ENCODE measurements at places on chromosomes 5 and 9.
A peak's percentile ranks its signal among the peaks of the same experiment; 100 is the strongest.

DNA sequence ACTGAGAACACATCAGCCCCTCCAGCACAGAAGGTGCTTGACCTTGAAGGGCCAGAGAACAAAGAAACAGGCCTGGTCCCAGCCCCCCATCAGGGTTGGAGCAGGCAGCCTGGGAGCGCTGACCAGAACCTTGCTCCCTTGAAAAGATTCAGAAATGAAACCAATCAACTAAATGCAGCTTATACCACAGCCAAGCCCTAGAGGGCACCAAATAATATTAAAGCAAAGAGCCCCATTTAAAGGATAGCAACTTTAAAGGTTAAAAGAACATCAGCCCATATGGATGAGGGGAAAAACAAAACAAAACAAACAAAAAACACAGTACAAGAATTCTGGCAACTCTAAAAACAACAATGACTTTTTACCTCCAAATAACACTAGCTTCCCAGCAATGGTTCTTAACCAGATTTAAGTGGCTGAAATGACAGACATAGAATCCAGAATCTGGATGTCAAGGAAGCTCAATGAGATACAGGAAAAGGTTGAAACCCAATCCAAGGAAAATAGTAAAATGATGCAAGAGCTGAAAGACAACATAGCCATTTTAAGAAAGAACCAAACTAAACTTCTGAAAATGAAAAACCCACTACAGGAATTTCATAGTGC, 471.9 kb downstream of the MTRR start:
- DNase-seq = peak; percentile 20

DNA sequence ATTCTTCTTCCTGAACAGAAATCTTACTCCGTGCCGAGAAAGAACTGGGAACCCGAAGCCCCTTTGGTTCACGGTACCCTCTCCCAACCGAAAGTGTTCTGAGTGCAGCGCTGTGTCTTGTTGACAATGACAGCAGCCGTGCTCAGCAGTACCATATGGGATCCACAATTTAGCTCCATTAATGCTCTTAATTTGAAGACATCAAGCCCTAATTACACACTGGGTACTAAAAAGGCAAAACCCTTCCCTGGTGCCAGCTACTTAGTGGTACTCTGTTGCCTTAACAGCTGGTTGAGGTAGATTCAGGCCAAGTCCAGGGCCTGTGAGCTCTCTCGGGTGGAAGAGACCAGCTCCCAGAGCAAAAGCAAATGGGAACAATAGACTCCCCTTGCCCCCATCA, 24.5 kb downstream of the DDX31 start:
- DNase-seq = no peak

DNA sequence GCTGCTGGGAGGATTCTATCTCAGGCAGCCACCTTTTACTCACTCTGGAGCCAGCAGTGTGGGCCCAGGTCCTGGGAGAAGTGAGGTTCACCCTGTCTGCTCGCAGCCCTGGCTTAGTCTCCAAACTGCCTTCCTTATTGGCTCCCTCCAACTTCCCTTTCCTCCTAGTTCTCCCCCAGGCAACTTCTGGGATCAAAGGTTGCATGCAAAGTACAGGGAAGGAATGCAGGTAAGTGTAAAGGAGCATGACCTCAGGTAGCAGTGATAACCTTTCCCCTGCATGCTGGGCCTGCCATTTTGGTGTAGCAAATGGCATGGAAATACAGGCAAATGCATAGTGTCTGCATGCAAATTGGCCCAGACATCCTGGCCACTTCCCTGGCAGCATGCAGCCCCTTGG, 53.8 kb upstream of the ARAP3 start:
- DNase-seq = no peak

DNA sequence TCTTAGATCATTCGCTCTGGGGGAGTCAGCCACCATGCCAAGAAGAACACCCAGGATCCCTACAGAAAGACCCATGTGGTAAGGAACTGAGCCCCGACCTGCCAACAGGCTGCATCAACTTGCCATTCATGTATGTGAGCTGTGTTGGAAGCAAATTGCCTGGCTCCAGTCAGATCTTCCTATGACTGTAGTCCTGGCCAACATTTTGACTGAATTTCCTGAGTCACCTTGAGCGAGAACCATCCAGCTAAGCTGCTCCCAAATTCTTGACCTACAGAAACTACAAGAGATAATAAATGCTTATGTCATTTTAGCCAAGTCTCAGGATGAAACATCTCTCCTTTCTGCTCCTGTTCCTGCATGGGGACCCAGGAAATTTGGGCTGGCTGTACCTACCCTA, 40.0 kb upstream of the SLC44A1 start:
- no peak for DNase-seq

DNA sequence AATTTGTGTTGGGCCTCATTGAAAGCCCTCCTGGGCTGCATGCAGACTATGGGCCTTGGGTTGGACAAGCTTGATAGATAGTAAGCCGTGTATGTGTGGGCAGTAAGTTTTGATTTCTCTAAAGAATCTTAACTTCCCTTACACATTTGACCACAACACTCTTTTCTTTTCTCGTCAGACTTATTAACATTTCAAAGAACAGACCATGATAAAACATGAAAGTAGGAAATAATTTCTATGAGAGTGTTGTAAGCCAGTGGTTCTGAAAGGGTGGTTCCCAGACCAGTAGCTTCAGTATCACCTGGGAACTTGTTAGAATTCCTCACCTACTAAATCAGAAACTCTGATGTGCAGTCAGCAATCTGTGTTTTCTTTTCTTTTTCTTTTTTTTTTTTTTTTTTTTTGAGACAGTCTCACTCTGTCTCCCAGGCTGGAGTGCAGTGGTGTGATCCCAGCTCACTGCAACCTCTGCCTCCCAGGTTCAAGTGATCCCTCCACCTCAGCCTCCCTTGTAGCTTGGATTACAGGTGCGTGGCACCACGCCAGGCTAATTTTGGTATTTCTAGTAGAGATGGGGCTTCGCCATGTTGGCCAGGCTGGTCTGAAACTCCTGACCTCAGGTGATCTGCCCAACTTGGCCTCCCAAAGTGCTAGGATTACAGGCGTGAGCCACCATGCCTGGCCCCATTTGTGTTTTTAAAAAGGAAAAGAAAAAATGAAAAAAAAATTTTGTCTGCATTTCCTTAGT, 20.0 kb upstream of the GCNT1 start:
- DNase-seq = no peak

GRCh38 chr5:178902849-178903248, 7.1 kb downstream of the ZFP2 start:
- DNase-seq = no peak

GRCh38 chr9:123169926-123170325, 98.5 kb downstream of the STRBP start:
- DNase-seq = no peak

DNA sequence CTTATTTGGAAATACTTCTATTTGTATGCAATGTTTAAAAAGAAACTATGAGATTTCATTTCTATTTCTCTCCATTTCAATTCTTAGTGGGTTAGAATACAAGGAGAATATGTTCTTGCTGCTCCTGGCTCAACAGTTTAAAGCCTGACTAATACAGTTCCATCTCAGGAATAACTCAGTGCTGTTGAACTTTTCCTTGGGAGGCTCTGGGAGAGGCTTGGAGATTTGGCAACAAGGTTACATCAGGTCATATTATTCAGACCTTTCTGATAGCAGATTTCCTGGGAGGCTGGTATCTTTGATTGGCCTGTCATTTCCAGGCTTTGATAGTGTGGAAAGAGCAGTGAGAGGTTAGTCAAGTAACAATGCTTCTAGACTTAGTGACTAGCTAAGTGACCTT, 481.7 kb upstream of the KLF4 start:
- no peak for DNase-seq

- DNase-seq = no peak
Observed at GRCh38 chr5:6790346-6790865, 77.2 kb downstream of the TENT4A start.

DNA sequence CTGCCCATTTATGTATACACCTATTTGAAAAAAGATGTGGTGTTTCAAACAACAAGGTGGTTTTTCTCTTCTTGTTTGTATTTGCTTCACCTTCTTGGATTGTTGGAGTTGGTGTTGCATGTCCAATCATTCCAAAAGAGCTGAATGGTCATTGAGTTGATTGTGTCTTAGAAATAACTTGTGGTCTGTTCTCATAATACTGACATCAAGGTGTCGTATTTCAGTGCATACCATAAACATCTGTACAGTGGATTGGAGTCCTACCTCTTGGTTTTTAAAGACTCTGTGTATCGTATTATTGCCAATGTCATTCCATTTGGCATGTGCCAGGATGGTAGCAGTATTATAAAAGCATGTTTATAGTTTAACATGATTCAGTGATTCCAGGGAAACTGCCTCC, 73.2 kb downstream of the TRIO start:
- DNase-seq = peak; percentile 44

- DNase-seq = peak; percentile 42
Observed at GRCh38 chr5:32278406-32278805, 34.3 kb downstream of the MTMR12 start.

DNA sequence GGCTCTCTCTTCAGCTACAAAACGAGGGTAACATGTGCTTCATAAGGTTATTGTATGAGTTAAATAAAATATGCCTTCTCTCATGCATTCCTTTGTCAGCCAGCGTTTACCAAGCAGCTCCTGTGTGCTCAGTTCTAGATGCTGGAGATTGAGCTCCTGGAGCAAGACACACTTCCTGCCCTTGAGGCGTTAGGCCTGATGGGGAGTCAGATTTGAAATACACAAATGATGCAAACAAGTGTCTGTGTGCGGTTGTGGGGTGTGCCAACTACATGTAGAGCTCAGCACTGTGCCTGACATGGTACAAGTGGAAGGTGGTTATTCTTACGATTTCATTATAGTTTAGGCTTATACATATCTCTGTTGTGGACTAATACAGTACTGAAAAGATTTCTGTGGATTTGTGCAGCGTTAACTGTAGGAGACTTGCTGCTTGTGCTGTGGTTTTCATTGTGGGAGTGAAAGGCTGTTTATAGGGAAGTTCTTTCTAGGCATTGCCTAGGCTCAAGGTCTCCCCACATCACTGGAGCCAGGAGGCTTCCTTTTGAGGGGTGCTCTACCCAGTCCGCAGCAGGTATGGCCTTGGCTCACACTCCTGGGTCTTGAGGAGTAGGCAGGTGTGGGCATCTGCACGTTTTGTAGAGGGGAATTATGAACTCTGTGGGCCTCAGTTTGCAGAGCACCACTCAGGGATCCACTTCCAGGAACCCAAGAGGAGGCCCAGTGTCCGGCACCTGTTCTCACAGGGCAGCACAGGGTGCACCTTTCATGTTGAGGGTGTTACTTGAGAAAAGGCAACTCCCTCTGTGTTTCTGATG, 39.8 kb upstream of the ANGPTL2 start:
- DNase-seq = no peak

GRCh38 chr5:174413567-174414314, 310.6 kb upstream of the MSX2 start:
- DNase-seq = peak; percentile 55

DNA sequence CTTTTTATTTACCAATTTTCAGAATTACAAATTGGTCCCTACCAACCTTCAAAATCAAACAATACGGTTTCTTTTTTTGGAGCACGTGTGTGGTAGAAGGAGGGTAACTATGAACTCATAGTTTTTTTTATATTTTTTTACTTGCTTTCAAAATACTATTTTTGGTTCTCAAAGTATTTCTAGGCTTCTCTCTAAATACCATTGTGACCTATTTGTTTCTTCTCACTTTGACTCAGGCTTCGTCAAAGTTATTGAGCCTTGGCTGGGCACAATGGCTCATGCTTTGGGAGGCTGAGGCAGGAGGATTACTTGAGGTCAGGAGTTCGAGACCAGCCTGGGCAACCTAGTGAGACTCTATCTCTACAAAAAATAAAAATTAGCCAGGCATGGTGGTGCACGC, 11.6 kb upstream of the KIF27 start:
- DNase-seq = no peak

- DNase-seq = peak; percentile 31
Observed at GRCh38 chr5:75048457-75048953, 3.9 kb downstream of the GCNT4 start.

DNA sequence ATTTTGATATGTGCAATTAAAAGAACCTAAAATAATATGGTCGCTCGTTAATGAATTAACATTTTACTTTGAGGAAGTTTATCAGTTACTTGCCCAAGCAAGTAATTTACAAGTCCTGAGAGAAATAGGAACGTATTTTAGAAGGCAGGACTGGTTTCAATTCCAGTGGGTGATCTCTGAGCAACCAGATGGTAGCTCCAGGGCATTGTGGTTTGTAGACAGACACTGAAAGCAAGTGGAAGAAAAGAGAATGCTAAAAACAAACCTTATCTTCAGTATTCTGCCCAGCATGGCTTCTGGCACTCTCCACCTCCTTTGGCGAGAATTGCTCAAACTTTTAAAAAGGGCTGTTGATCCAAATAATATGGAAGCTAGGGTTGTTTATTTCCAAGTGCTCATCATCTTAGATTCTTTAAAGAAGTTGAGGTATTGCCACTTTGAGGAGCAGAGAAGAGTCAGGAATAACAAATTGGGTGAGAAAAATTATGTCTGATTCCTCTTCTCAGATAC, 31.8 kb upstream of the ERAP2 start:
- no peak for DNase-seq

GRCh38 chr9:61669352-61669751, 479.5 kb downstream of the SPATA31A7 start:
- no peak for DNase-seq

GRCh38 chr9:93252116-93252780, 68.3 kb downstream of the WNK2 start:
- no peak for DNase-seq

DNA sequence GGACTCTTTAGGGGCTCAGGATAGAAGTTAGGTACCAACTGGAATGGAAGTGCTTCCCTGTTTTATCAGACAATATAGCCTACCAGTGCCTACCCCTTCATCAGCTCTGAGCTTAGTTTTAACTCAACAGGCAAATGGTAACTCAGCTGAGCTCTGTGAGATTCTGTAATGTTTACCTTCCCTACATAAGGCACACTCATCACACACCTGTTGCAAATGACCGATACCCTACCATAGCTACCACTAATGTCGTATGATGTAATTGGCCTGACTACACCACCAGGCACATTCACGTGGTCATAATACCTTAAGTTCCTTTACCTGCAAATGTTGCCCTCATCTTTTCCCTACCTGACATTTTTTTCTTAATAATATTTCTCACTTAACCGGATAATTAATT, 254.8 kb downstream of the ADGRV1 start:
- DNase-seq = no peak

- no peak for DNase-seq
Observed at GRCh38 chr5:68347536-68347935, 132.0 kb downstream of the PIK3R1 start.

DNA sequence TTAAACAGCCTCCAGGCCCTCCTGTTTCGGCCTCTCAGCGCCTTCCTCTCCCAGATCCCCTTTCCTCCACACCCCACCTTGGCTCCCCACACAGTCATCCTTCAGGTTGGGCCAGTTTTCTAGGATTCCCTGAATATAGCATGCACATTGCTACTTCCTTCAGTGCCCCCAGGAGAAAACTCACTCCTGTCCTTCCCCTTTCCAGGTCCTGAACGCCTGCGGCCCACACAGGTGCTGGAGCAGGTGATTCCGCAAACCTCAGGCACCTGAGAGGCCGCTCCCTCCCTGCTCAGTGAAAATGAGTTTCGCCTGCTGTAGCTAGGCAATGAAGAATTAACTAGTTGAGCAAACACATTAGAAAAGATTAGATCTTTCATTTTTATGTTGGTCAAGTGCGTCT, 185.0 kb downstream of the MED10 start:
- no peak for DNase-seq

GRCh38 chr9:121564504-121565260, 65.0 kb upstream of the GGTA1 start:
- no peak for DNase-seq

- no peak for DNase-seq
Observed at GRCh38 chr5:179887095-179887494, 20.6 kb downstream of the TBC1D9B start.
